ENCODE measurements at places on chromosomes 5 and 9.

DNA sequence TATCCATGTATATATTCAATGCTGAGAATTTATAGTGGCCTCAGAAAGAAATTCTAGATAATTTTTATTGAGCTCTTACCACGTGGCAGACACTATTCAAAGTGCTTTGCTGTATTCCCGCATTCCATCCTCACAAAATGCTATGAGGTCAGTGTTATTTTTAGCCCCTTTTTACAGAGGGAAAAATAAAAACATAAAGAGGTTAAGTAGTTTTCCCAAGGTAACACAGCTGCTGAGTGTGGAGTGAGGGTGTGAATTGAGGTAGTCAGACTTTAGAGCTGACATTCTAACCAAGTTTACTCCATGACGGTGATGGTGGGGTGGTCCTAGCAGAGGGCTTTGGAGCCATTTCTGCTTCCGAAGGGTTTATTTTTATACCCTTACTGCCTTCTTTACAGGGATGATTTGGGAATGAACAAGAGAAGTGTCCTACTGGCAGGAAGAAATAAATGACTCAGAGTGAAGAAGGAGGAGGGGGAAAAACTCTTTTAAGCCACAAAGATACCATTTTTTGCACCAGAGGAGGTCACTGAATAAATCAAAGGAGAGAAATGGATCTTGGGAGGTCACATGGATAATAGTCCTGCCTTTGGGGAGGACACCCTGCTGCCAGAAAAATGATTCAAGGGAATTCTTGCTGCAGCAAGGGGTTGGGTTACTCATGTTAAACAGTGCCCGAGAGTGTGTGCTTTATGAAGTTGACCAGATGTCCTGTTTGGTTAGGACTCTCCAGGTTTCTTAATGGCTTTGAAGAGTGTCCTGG lies 76.1 kb downstream of the HMHB1 start:
- peak; percentile 96 for DNase-seq

- no peak for DNase-seq
These were observed 56.7 kb upstream of the PCA3 start for GRCh38 chr9:76707510-76707909.

- DNase-seq = no peak
These were observed 402.4 kb upstream of the PTGER4 start for GRCh38 chr5:40277161-40277906.

DNA sequence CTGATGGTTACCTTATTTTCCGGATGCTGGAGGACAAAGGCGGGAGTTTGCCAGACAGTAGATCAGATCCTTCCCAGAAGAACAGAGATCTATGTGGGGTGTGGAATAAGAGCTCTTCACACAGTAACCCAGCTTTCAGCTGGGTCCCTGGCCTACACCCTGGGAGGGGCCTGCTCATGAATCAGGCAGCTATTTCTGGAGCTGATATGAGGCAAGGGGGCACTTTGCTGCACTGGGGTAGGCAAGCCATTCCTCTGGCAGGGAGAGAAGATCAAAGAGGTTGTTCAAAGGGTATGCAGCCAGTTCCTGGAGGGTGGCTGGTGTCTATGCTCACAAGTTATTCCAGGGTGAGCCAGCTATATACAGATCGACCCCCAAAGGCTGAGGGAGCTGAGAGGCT lies 48.6 kb downstream of the CYSTM1 start:
- peak; percentile 21 for DNase-seq

- no peak for DNase-seq
These were observed 48.2 kb downstream of the CHD1 start for GRCh38 chr5:98880598-98880997.

DNA sequence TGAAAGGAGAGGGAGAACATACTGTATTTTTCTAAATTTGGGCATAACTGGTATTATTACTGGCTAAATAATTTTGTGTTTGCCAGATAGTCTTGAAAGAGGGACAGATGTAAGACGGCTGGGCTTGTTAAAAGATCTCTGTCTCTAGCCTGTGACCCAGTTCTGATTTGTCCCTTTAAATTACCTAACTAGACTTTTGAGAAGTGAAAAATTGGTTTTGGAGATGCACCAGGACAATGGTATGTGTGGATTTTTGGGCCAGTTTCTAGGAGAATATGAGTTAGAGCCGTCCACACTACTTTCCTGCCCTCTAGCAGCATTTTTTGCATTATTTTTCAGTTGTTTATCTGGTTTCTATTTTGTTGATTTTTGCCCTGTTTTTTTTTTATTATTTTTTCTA lies 33.5 kb downstream of the LNPEP start:
- peak; percentile 13 for DNase-seq

- DNase-seq = no peak
These were observed 52.8 kb upstream of the SLC44A1 start for GRCh38 chr9:105191508-105192121.

- no peak for DNase-seq
These were observed 102.4 kb downstream of the MED27 start for GRCh38 chr9:131977109-131977838.

- peak; percentile 74 for DNase-seq
These were observed 11.1 kb downstream of the REXO4 start for GRCh38 chr9:133406480-133407307.

- peak; percentile 92 for DNase-seq
These were observed 82.3 kb upstream of the TLE4 start for GRCh38 chr9:79489261-79490000.

DNA sequence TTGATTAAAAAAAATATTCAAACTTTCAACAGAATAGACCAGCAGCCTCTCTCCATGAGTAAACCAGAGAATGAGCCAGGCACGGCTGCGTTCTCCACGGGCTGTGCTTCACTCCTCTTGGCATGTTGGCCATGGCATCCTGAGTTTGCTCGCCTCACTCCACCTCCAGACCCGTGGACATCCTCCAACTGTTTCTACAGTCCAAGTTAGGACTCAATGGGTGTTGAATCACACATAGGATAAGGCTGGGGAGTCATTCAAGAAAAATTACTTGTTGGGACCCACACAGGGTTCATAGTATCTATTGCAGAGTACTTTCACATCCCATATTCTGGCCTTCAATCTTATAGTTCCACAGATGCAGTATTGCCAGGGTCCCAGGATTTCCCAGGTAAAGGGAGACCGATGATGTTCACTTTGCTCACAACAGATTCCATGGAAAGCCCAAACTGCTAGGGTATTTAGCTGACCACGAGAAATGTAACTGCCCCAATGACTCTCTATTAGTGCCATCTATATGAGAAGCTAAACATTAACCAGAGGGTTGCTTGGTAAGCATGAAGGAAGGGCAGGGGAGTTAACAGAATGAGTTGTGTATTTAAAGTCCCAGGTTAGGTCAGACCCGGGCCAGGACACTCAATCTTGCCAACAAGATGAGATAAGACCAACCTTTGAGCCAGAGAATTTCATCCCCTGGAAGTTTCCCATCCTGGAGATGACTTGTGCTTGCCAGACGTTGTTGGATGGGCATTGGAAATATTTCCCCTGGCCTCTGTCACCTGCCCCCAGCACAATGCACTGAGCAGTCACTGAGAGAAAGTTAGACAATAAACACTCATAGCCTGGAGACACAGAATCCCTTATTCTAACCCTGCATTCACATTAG lies 19.7 kb upstream of the GDA start:
- no peak for DNase-seq

DNA sequence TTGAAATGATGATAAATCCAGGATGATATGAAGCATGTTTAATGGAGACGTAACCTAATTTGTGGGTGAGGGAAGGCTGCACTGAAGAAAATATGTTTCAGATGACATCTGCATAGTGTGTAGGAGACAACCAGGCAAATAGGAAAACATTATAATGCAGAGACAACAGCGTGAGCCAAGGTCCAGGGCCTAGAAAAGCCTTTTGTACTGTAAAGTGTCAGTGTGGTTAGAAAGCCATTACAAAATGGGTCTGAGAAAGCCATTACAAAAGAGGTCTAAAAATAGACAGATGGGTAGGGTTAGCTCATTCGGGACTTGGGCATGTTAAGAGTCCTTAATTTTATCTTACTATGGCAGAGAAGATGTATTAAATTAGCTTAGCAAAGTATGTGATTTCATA lies 14.9 kb upstream of the GABRG2 start:
- no peak for DNase-seq

GRCh38 chr5:76525956-76526355 lies 97.2 kb downstream of the F2RL2 start:
- no peak for DNase-seq

DNA sequence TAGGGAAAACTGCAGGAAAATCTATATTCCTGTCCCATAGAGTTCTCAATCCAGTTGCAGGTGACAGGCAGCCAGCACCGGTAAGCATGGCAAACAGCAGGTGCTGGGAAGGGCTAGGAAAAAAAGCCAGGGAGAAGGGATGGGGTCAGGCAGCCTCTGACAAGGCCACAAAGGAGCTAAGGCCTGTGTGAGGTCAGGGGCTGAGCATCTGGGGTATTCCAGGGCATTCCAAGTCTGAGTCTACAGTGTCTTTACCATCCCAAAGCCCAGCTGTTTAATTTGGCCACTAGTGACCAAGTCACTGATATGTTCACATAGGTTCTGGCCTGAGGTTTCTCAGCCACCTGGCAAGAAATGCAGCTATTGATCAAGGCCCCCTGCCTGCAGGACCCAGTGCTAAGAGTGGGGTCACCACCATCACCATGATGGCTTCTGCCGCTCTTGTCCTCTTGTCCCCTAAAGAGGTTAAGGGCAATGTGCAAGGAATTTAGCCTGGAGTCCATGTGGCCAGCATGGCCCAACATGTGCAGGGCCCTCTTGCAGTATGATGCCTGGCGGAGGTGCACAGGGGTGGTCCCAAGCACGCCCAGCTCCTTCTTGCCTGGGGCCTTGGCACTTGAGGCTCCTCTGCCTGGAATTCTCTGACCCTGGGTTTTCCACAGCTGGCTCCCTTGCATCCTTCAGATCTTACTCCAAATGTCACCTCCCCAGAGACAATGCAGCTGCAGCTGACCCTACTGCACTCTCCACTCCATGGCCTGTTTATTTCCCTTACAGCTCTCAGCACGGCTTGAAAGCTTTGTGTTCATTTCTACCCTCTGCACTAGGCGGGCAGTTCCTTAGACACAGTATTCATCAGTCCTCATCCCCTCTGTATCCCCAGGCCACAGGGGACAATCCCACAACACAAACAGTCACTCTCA lies 213.1 kb downstream of the MSX2 start:
- no peak for DNase-seq

DNA sequence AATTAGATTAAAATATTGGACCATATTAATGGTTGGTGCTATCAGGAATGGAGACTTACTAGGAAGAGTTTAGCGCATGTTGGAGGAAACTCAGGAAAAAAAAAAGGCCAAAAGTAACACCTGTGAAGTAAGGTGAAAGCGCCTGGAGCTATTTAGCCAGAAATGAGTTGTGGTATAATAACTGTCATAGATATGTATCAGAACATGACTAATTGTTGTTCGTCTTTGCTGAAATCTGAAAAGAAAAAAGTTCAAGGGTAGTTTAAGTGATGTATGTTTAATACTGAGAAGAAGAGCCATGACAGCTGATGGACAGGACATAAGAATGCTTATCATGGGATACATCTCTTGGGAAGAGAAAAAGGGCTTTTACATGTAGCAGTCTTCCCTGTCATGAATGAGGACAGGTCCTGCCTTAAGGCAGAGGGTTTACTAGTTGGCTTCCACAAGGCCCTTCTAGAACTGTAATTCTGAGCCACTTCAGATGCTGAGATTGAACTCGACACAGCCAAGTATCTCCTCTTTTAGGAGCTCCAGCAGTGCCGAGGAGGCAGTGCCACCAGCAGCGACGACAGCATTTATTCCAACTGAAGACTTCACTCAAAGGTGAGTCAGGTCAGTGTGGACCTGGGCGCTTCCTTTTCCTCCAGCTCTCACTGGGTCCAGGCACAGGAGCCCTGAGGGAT lies 940 bp upstream of the CAMK4 start:
- no peak for DNase-seq

DNA sequence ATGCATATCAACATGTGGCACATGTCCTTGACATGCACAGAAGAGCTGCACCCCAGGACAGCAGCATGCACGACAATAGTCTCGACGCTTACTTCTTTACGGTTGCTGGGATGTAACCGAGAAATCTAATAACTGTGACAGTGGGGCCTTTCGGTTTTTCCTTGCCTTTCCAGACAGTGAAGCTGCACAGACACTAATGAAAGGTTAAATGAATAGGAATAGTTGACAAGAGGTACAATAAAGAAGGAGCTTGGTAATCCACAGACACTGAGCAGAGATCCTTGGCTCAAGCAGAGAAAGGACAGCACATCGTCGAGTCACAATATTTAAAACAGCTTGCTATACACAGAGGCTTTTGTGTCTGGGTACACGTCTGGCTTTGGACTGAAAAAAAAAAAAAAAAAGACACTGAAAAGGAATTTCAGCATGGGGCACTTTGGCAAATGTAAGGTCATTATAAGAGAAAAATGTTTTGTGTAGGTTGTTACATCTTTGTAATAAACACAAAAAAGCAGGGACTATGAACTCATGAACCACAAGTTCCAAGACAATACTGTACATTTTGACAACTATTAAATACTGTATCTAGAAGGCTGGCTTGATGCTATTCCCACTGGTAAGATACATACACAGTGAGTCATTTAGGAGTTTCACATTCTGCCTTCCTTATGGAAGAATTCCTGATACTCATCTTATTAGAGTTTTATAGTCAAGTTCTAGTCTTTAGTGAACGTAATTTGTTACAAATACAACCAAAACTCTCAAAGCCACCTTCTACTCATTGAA lies 5.6 kb downstream of the BNC2 start:
- peak; percentile 83 for DNase-seq

DNA sequence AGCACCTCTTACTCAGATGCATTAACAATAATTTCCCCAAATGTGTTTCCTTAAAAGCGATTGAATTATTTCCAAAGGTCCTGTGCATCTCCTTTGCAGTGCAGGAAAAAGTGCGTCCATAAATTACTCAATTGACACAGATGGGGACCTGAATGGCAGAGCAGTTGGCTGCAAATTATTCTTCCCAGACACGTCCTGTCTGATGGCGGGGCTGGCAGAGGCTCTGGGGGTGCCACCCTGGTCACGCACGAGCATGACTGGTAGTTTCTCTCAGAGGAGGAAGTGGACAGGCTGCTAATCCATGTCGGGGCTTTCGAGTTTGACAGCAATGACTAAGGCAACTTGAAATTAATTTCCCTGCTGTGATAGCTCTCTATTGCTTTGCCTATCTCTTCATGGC lies 264.8 kb upstream of the BRINP1 start:
- no peak for DNase-seq

Measured in EH (cell line).